ENCODE measurements at places on chromosomes 11 and 22.

GRCh38 chr11:134527382-134528243 lies 115.6 kb upstream of the B3GAT1 start:
- DNase-seq = no peak

DNA sequence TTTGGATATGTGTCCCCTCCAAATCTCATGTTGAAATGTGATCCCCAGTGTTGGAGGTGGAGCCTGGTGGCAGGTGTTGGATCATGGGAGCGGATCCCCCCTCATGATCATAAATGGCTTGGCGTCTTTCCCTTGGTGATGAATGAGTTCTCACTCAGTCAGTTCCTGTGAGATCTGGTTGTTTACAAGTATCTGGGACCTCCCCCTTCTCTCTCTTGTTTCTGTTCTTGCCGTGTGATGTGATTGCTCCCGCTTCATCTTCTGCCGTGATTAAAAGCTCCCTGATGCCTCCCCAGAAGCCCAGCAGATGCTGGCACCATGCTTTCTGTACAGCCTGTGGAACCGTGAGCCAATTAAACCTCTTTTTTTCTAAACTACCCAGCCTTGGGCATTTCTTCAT lies 102.2 kb downstream of the SEZ6L start:
- no peak for DNase-seq

DNA sequence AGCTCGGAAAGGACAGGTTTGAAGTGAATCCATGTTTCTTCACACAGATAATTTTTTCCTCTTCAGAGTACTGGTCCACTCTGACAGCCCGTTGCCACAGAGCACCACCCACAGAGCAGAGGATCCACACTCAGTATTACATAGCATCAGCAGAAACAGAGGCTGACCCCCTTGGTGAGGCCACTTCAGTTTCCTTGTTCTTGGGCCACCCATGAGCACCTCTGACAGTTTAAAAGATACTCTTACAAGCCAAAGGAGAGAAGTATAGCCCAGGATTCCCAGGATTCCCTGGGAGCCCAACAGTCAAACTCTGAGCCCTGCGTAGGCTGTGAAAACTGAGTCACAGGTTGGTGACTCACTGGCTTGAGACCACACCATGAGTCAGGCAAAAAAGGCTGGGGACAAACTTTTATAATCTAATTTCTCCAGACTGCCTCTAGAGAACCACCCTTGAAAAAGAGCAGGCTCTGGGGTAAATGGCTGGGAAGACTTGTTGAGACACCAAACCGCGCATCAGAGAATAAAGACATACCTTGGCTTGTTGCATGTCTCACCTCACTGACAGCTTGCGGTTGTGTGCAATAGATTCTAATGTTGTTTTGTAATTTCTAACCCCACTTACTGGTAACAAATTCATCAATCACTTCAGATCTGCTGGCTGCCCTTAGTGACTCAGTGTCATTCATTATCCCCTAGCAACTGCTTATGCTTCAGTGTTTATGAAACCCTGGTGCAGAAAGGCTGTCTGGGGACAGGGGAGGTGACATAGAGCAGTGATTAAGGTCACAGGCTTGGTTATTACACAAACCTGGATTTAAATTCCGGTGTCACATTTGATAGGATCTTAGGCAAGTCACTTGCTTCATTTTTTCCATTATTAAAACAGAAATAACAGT lies 56.9 kb upstream of the PRSS23 start:
- DNase-seq = no peak

- no peak for DNase-seq
These were observed 719.3 kb downstream of the JRKL start for GRCh38 chr11:97109078-97109477.

GRCh38 chr11:75289919-75290318 lies 49.3 kb downstream of the TPBGL start:
- DNase-seq = no peak

- DNase-seq = no peak
These were observed 6.5 kb upstream of the MYRF start for GRCh38 chr11:61745781-61746441.

- DNase-seq = no peak
These were observed 69.7 kb upstream of the GRK3 start for GRCh38 chr22:25494774-25495173.

GRCh38 chr11:62607714-62608113 lies 4.9 kb downstream of the EML3 start:
- no peak for DNase-seq

DNA sequence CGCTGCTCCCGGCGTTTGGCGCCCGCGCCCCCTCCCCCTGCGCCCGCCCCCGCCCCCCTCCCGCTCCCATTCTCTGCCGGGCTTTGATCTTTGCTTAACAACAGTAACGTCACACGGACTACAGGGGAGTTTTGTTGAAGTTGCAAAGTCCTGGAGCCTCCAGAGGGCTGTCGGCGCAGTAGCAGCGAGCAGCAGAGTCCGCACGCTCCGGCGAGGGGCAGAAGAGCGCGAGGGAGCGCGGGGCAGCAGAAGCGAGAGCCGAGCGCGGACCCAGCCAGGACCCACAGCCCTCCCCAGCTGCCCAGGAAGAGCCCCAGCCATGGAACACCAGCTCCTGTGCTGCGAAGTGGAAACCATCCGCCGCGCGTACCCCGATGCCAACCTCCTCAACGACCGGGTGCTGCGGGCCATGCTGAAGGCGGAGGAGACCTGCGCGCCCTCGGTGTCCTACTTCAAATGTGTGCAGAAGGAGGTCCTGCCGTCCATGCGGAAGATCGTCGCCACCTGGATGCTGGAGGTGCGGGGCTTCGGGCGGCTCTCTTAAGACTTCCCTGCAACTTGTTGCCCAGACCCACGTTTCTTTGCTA lies at the start of gene CCND1:
CCND1 (plus strand) TSS at position 162 of the 587 bp plus-strand sequence; CDS start at position 320, 158 bp downstream.
- peak; percentile 74 for DNase-seq

DNA sequence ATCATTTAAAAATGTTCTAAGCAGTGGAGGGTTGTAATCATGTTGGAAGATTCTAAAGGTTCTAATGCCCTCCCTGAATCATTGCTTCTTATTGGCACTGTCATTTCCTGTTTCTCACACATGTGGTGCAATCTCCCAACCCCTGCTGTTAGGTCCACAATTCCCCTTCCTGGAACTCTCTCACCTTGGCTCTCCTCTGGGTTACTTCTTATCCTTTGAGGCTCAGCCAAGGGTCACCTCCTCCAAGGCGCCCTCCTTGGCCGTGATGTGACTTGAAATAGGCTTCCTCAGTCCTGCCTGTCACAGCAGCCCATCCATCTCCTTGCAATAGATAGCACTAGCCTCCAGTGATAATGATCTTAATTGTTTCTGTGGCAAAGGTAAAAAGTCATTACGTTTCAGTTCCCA lies 149.8 kb downstream of the TTC17 start:
- DNase-seq = no peak
